Amniotic epithelial cell (primary cell): ENCODE measurements at places on chromosomes 3 and 15.

- DNase-seq: no peak
Observed at GRCh38 chr3:43185983-43186314, 80.1 kb upstream of the POMGNT2 start.

DNA sequence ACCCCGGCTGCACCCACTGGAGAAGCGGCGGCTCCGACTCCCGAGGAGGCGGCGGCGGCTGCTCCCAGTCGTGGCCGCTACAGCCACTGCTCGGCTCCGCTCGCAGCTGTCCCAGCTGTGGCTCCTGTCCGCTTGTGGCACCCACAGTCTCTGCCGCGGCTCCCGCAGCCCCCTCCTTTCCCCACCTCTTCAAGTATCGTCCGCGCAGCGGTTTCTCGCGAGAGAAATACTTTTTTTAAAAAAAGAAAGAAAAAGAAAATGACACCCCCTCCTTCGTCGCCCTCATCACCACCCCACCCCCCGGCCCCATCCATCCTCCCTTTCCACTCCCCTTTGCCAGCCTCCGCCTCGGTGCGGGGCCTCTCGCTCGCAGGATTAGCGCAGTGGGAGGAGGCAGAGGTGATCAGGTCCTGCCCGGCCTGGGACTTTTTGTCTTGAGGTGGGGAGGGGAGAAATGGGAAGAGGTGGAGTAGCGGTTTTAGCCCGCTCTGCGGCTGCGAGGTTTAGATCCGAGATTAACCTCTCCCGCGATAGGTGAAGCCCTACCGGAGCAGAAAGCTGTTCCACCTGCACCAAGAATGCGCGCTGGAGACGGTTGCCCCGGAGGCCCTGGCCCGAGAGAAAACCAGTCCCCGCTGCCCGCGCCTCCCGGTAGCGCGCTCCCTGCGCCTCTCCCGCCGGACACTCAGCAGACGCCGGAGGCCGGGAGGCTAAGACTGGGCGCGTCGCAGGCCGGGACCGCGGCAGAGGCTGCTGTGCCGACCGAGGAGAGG, at the start of gene FBN1:
TSS of gene FBN1 (minus strand) at position 152 of the 773 bp plus-strand sequence. CDS start 940 bp downstream, outside the sequence.
- peak; percentile 85 for DNase-seq

GRCh38 chr3:129888771-129889170, 4.7 kb downstream of the TMCC1 start:
- peak; percentile 98 for DNase-seq

GRCh38 chr3:159146856-159147435, 345.1 kb downstream of the MFSD1 start:
- DNase-seq: no peak

- DNase-seq: no peak
Observed at GRCh38 chr15:78216276-78217104, 17.9 kb downstream of the ACSBG1 start.

DNA sequence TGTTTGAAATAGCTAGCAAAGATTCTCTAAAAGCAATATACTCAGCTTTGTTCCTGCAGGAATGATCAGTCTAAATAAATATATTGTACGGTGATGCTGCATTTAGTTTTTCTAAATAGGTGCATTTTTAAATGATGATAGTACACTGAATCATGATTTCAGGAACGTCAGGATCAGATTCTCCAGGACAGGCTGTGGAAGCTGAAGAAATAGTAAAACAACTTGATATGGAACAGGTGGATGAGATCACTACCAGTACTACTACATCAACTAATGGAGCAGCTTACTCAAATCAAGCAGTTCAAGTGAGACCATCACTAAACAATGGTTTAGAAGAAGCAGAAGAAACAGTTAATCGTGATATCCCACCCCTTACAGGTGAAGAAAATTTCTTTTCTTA, 46.3 kb upstream of the EIF3J start:
- DNase-seq: peak; percentile 26

DNA sequence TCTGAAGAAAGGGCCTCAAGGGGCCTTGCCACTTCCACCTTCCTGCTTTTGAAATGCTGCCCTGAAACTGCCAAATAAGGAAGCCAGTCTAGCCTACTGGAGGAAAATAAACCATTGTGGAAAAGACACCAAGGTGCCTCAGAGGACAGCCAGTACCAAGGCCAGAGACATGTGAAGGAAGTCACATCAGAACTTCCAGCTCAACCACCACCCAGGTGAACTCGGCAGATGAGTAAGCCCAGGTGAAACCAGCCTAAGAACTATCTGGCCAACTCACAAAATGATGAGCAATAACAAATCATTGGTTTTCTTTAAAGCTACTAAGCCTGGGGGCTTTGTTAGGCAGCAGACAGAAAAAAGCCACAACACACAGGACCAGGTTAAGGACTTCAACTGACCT, 103.0 kb downstream of the MAGI1 start:
- DNase-seq: no peak

DNA sequence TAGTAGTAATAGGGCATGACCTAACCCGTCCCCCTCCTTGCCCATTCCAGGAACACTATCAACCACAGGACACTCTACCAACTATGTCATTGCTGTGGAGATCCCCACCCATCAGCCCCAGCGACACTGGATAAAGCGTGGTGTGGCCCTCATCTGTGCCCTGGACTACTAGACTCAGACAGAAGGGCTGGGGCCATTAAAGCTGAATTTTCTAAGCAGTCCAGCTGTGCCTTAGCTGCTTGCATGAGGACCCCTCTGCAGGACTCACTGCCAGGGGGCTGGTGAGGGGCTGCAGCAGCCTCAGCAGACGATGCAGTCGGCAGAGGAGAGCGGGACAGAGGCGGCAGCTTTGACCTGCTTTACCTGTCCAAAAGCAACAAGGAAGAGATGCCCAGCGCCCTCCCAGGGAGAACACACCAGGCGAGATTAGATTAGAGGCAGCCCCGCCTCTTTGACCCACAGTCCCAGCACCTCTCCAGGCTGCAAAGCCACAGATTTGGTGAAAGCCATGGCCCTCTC, 44.6 kb downstream of the SEMA3G start:
- DNase-seq: no peak

DNA sequence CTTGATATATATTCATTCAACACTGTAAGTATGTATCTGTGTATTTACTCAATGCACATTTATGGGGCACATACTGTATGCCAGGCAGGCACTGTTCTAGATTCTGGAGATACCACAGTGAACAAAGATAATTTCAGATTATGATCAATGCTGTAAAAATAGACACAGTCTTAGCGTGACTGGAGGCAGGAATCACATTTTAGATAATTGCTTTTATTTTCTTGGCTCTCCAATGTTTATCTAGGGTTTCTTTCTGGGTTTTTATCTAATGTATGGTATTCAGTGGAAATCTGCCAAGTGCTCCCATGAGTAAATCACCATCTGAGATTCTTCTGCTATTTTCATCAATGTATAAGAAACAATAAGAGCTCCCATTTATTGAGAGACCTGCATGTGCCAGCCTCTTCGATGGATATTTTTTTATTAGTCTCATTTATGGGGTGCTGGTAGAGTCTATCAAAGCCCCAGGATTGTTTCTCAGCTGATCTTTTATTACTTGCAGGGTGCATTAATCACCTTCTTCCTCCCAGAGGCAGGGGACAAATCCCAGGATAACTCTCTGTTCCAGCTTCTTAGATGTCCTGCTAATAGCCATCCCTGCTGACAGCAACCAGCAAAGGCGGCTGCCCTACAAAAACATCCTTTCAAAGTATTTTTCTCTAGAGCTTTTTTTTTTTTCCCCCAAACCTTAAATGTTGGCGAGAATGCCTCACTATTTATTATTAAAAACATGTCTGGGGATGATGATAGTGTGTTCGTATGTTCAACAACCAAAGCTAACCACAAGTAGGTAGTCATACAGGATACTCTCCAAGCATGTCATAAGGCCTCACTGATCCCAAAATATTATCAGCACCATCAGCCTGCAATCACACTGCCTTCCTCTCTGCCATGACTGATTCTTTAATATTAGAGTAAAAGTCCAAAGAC, 331.0 kb upstream of the RASGRP1 start:
- DNase-seq: peak; percentile 72

DNA sequence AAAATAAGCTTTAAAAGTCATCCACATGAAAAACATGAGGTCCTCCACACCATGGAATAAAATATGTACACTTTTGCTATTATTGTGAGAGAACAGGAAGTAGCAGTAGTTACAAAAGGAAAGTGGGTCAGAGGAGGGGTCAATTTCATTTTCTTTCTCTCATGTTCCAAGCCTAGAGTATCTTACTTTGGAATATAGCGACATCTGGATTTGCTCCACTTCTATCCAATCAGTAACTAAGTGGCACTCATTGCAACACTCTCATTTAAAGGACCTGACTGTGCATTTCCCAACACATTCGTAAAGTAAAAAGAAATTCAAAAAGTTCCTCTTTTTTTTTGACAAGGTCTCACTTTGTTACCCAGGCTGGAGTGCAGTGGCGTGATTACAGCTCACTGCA, 637.3 kb downstream of the TUSC7 start:
- DNase-seq: no peak

DNA sequence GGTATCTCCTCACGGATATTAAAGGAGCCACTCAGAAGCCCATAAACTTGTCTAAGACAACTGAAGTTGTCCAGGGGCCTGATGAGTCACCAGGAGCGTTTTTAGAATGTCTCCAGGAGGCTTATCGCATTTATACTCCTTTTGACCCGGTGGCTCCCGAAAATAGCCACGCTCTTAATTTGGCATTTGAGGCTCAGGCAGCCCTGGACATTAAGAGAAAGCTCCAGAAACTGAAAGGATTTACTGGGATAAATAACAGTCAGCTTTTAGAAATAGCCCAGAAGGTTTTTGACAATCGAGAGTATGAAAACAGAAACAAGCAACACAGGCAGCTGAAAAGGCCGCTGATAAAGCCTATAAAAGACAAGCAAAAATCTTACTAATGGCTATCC, 4.1 kb downstream of the DET1 start:
- peak; percentile 81 for DNase-seq

GRCh38 chr15:71054286-71054952, 60.9 kb upstream of the THSD4 start:
- no peak for DNase-seq

- no peak for DNase-seq
Observed at GRCh38 chr3:112744825-112745566, 101.7 kb downstream of the CD200R1L start.

DNA sequence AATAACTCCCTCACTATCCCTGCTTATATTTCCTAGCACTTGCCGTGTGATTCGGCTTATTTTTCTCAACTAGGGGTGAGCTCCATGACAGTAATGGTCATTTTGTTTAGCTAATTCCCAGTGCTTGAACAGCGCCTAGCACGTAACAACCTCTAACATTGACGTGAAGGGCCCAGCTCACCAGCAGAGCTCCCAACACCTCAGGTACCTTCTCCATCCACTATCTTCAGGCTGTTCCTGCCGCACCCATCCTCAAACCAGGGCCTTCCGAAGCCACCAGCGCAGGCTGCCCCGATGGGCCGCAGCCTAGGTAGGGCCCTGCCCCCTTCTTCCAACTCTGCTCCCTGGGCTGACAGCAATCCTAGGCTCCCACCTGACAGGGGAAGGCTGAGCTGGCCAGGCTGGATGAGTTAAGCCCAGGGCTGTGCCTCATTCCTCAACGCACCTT, 751 bp upstream of the RPS17 start:
- peak; percentile 13 for DNase-seq

DNA sequence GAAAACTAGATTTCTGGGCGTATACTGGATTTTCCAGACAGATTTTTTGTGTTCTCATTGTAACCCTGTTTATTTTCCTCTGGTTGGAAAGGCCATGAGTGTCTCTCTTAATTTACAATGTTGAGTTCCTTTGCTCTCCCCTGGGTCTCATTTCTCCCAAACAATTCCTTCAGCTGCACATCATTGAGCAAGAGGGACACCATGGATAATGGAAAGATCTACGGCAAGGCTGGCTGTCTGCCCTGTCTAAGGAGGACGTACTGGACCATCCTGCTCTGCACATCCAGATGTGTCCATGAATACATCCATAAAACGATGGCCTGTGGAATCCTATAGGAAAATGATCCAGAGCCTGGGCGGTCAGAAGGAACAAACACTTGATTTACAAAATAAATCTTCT, 258.1 kb upstream of the MCTP2 start:
- no peak for DNase-seq

GRCh38 chr3:148510116-148510515, 187.6 kb upstream of the AGTR1 start:
- DNase-seq: no peak

GRCh38 chr3:481111-481510, 284.5 kb downstream of the CHL1 start:
- no peak for DNase-seq

DNA sequence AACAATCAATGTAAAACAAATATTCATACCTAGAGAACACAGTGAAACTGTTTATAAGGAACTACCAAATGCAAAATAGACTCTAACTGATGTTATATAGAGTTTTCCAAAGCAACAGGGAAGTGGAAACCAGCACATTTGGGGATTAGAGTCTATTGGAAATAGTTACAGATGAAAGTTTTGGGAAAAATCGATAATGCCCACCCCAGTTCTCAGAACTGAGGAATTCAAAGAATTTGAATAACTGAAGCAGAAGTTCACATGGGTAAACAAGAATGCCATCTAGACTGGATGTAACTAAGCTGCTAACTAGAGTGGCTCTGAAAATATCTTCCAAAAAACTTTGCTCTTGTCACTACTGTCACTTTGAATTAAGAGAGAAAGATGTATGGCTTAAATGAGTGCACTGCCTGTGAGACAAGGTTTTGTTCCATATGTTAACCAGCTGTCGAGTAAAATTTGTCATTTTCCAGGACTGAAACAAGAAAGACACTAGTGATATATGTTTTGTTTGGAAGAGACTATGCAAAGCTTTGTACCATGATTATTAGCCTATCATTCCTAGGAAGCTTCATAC, 9.2 kb upstream of the DENND4A start:
- DNase-seq: no peak

DNA sequence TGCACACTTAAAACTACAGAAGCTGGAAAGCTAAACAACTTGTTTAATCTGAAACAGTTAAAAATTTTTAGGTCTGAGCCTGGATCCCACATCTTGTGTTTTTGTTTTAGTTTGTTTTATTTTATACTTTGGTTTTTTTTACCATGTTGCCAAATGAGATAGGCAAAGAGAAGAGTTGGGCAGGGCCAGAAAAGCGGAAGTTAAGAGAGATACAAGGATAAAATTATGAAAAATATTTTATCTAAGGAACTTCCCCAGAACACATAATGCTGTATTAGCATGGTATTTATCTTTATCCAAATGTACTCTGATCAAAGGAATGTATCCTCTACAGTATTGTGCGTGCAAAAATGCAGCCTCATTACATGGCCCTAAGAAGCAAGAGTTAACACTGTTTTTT, 50.7 kb downstream of the PROS1 start:
- no peak for DNase-seq
